ENCODE measurements at places on chromosomes 3 and 15.

GRCh38 chr3:90221900-90222299 lies 1114.5 kb downstream of the EPHA3 start:
- DNase-seq: no peak

GRCh38 chr3:104437131-104437750 lies 929.5 kb upstream of the ALCAM start:
- DNase-seq: no peak

- DNase-seq: no peak
Measured at GRCh38 chr3:101803939-101804338, 24.9 kb downstream of the NXPE3 start.

- DNase-seq: no peak
Measured at GRCh38 chr3:195356151-195357086, 85.5 kb upstream of the XXYLT1 start.

GRCh38 chr3:42080453-42080872 lies 10.7 kb upstream of the TRAK1 start:
- no peak for DNase-seq

DNA sequence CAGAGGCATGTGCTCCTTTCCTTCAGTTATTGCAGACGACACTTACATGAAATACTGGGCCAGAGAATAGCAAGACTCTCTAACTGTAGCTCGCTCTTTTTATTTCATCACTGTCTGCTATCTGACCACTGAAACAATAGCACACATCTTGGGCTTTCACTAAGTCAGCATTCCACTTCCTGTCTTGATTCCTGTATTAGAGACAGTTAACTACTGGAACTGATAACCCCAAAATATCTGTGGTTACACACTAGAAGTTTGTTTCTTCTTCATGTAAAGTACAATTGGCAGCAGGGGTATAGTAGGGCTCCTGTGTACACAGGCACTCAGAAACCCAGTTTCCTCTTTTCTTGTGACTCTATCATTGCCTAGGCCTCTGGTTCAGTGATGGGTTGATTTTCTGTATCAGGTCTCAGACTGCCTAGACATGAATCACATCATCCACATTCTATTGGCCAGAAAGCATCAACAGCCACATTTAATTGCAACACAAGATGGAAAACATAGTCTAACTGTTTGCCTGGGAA lies 230.2 kb upstream of the CD96 start:
- no peak for DNase-seq

- peak; percentile 41 for DNase-seq
Measured at GRCh38 chr3:66407611-66408218, 93.1 kb downstream of the LRIG1 start.

DNA sequence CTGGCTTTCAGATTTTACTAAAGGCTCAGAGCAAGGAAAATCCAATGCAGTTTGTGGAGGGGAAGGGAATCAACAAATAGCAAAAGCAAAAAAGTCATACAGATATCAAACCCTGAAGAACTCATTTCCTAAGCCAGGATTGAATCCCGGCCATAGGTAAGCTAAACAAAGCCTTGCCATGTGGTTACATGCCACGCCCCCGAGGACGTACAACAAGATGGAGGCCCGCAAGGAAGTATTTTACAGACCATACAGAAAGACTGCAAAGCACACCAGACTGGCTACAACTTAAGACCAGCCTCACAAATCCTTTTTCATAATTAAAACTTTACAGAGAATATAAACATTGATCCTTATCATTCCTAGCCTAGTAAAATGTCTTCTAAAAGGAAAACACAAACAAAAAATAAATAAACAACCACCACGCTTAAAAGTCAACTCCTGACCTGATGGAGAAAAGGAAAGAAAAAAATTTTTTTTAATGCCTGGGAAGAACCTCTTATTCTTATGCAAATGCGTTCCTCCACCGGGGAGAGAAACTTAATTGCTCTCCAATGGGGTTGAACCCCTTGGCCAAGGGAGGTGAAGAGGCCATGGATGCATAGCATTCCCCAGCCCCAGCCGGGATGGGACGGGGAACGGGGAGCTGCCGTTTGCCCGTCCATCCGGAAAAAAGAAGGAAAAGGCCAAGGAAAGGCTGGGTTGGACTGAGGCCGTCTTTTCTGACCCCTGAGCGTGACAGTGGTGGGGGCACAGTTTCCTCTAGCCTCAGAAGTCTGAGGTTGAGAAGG lies 39.3 kb downstream of the IL1RAP start:
- DNase-seq: no peak

GRCh38 chr3:43290956-43291355 lies 4.6 kb downstream of the SNRK start:
- DNase-seq: no peak

DNA sequence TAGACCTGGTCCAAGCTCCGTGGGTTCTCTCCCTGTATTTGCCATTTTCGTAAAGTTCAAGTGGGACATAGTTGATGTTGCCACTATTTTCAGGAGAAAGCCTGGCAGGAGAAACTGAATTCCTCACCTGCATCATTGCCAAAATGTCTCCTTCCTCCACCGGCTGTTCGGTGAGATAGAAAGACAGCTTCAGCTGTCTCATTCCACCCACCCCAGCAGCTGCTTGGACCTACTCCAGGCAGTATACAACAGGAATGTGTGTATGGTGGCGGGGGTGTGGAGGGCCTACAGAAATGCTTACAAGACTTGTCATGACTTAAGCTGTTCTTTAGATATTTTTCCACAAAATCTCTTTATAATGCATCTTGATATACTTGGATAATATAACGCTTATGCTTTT lies 132.7 kb upstream of the RAP2B start:
- DNase-seq: no peak

DNA sequence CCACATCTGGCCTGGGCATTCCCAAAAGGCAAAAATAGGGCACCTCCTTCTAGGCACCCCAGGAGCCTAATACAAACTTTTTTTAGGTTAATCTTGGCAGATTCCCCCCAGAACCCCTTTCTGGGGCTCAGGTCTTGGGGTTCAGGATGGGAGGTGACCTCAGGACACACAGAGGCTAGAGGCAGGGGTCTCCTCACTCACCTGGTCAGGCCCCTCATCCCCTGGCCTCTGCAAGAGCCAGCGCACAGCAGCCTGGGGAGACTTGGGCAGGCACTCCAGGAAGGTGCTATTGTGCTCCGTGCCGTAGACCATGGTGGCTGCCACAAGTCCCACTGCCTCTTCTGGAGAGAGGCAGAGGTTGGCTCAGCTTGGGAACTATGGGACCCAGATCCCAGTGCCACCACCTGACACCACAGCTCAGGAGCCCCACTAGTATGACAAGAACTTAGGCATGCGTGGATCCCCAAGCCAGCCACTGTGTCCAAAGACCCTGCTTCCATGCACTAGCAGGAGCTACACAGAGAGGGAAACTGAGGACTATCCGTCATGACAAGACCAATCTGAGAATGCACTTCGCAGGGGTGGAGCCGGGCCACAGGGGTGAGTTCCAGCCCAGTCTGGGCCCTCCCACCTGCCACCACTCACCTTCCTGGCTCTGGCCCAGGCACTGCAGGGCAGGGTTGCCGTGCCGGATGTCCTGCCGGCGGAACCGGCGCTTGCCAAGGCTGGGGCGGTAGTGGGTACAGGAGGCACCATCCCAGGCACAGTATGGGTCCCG lies 7.4 kb downstream of the SEMA3G start:
- DNase-seq: no peak

- no peak for DNase-seq
Measured at GRCh38 chr3:49024449-49024848, 2.5 kb downstream of the NDUFAF3 start.

DNA sequence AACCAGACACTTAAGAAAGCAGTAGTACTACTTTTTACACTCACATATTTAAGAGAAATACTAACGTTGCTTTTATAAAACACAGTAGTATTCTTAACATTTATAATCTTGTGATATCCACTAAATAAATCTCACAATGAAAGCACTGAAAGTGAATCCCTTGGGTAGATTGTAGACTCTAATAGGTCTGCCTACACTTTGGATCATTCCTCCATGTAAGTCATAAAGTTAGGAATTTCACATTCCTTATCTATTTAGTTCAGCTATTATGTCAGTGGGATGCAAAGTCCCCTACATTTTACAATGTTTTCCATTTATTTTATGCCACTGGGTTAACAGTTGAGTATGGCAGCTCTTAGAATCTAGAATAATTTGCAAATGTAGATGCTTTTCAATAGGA lies 330.7 kb downstream of the LSAMP start:
- DNase-seq: no peak

DNA sequence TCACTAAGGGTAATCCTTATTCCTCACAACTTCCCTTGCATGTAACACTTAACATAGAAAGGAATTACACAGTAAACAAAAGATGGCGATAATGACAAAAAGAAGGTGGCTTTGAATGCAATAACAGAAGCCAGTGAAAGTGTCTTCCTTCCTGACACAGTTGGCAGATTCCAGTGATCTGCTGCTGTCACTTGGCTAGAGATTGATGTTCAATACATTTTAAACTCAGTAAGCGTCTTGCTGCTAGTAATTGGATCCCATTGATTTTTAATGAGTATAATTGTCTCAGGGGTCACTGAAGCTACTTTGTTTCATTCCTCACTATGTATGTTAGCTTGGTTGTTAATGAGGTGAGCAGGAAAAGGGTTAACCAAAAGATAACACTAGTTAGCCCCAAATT lies 692.7 kb downstream of the NTRK3 start:
- no peak for DNase-seq

- no peak for DNase-seq
Measured at GRCh38 chr15:74304431-74304830, 63.0 kb downstream of the CYP11A1 start.

GRCh38 chr3:138157743-138158142 lies 17.0 kb downstream of the DBR1 start:
- no peak for DNase-seq

DNA sequence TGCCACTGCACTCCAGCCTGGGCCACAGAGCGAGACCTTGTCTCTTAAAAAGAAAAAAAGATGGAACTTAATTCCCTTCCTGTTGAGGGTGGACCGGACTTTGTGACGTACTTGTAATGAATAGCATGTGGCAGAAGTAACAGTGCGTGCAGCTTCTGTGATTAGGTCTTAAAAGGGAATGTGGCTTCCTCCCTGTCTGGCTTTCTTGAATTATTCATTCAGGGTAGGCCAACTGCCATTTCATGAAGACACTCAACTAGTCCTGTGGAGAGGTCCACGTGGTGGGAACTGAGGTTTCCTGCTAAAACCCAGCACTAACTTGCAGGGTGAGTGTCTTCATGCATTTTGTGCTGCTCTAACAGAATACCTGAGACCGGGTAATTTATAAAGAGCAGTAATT lies 98.9 kb upstream of the PIAS1 start:
- no peak for DNase-seq

GRCh38 chr3:22308871-22309270 lies 557.9 kb upstream of the ZNF385D start:
- DNase-seq: no peak

GRCh38 chr3:56899851-56900250 lies 98.1 kb upstream of the ARHGEF3 start:
- DNase-seq: no peak

GRCh38 chr3:44058868-44059203 lies 182.8 kb upstream of the TOPAZ1 start:
- no peak for DNase-seq

GRCh38 chr3:117435506-117435905 lies 725.9 kb downstream of the TUSC7 start:
- DNase-seq: no peak

Data from SHP77 (cell line).